ENCODE measurements at places on chromosomes 1 and 21.

DNA sequence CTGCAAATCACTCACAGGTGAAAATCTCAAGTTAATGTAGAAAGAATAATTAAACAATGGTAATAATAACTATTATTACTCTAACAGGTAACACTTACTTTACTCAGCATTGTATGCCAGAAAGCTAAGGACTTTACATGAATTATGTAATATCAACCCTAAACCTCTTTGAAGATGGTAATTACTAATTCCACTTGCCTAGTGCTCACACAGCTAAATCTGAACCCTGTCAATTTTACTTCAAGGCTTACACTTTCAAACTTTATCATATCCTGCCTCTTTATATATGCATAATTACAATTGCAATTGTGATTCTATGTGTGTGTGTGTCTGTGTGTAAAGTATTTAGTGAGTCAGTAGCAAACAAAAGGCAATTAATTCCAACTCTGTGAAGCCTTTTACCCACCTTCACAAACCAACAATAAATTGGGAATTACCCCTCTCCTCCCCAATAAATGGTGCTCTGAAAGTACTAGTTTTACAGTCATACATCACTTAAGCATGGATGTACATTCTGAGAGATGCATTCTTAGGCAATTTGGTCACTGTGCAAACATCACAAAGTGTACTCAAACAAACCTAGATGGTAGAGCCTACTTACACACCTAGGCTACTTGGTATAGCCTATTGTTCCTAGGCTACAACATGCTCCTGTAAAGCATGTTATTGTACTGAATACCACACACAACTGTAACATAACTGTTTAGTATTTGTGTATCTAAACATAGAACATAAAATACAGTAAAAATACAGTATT is 5.9 kb downstream of the ZNF644 start:
- H3K4me1 ChIP-seq: peaks cover 44% of the 10 kb centered on the region
- no peak overlapping the region for H3K4me3 ChIP-seq
- H3K27ac ChIP-seq: peak overlapping the region; percentile 10
- no peaks in the 10 kb centered on the region for H3K36me3 ChIP-seq
- DNase-seq: no peak
- no peaks in the 10 kb centered on the region for H3K27me3 ChIP-seq

GRCh38 chr1:54125386-54126070 is 27.3 kb downstream of the CDCP2 start:
- peak; percentile 55 for DNase-seq
- no peak overlapping the region for H3K27ac ChIP-seq
- no peaks in the 10 kb centered on the region for H3K36me3 ChIP-seq
- no peaks in the 10 kb centered on the region for H3K27me3 ChIP-seq

GRCh38 chr1:206448471-206448870 is 21.8 kb upstream of the IKBKE start:
- H3K27me3 ChIP-seq: no peaks in the 10 kb centered on the region
- no peak for DNase-seq
- no peak overlapping the region for H3K27ac ChIP-seq

GRCh38 chr1:94236630-94237290 is 624 bp downstream of the ARHGAP29 start:
- H3K27ac ChIP-seq: peak overlapping the region; percentile 95
- H3K27me3 ChIP-seq: no peaks in the 10 kb centered on the region
- peak; percentile 50 for DNase-seq
- H3K4me1 ChIP-seq: peaks cover 61% of the 10 kb centered on the region
- no peaks in the 10 kb centered on the region for H3K36me3 ChIP-seq

DNA sequence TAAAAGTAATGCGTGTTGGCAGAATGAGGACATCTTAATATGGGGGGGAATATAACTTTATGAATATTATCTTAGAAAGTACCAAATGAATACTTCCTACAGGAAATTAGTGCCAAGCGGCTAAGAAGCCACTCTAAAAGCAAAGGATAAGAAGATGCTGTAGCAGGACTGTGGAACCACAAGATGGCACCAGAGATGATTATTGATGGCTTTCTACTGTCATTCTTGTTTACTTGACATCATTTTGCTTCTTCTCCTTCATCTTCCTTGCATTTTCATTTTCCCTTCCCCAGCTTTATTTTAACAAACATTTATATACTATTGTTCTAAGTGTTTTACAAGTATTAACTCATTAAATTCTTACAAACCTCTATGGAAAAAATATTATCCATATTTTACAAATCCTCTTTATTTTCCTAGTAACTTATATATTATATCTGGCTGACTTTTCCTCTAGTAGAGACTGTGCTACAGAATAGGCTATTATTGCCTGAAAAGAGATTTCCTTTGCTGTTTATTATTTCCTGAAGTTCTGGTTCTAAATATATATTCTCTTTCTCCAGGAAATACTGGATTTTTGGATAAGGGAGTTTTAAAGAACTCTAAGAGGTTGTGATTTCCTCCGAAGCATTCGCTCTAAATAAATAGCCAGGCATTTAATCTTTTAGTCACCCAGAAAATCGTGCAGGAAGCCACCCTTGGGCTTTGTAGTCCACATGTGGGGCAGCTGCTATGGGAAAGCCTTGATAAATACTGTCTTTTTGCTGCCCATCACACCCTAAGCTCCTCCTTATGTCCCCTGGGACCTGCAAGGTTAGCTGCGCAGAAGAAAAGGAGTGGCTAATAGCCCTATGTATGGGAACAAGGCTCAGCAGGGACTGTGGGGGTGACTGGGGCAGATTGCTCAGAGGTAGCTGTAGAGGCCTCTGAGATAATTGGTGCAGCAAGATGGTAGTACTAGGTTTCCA is 69.8 kb downstream of the TPR start:
- H3K27ac ChIP-seq: no peak overlapping the region
- no peaks in the 10 kb centered on the region for H3K4me1 ChIP-seq
- no peaks in the 10 kb centered on the region for H3K27me3 ChIP-seq
- no peak overlapping the region for H3K4me3 ChIP-seq
